ENCODE measurements at places on chromosomes 3 and 15. TPM values are rescaled to one million over a fixed set of nuclear protein-coding genes. Genes with fewer than 3 reads are reported as not detected.

DNA sequence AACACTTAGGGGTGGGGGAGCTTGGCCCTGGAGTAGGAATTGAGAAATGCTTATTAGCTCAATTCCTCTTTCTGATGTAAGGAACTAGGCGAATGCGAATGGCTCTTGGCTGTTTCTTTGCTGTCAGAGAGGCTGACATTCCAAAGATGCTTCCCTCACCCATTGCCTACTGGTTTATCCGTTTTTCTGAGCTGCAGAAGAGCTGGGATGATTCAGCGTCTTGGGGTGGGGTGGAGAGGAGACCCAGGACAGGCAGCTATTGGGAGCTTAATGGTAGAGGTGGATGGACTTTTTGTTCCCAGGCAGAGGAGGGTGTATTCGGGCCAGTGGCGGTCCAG lies 9.8 kb downstream of the PLEKHO2 start:
- DNase-seq = no peak

DNA sequence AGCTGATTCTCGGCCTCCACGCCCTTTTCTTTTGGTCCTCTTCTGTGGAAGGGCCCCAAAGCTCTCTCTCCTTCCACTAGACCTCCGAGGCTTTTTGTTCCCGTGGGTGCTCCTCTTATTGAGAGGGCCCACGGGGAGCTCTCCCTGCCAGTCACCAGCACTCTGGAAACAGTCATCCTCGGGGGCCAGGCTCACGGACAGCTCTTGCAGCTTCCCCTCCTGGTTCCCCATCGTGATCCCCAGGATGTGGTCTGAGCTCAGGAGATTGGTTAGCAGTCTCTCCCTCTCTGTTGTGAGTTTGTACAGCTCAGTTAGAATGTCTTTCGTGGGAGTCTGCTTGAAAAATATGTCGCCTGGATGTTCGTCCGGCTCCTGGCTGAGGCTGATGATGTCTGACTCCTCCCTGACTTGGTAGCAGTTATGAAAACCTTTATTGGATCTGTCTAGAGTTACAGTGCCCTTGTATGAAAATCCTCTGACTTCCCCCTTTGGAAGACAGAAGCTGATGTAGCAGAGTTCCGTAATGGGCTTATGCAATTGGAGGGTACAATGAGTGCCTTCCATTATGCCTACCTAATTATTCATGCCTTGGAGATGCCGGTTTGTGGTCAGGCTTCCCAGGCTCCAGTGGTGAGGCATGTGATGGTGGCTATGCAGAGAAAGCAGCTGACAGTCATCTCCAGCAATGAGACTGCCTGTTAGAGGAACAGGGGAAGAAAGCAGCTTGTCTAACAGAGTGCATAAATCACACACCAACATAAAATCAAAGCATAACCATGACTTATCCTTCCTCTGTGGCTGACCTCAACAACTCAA lies 40.0 kb downstream of the FMN1 start:
- no peak for DNase-seq

- no peak for DNase-seq
These were observed 39.2 kb downstream of the BBX start for GRCh38 chr3:107561980-107562379.

- no peak for DNase-seq
These were observed 60.3 kb upstream of the RPL32 start for GRCh38 chr3:12901623-12902045.

- DNase-seq = no peak
These were observed 16.3 kb upstream of the SMAD6 start for GRCh38 chr15:66685638-66686150.

GRCh38 chr3:190378240-190378891 lies 9.6 kb upstream of the CLDN16 start:
- DNase-seq = no peak

DNA sequence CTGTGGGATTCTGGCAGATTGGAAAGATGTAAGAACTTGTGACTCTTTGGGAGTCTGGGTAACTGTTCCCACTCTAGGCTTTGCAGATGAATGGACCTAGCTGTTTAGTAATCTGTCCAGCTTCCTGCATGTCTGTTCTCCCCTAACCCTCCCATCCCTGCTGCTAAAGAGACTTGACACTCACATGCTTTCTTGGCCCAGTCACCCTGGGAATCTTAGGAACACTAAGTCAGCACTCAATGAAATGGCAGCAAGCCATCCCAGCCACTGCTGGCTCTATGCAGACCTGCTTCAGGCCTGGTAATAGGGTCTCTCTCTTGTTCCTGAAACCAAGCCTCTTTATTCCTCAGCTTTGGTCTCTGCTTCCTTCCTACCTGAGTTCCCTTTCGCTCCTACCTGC lies 63.7 kb upstream of the THSD4 start:
- no peak for DNase-seq

- no peak for DNase-seq
These were observed 76.8 kb downstream of the ADCY5 start for GRCh38 chr3:123371859-123372685.

DNA sequence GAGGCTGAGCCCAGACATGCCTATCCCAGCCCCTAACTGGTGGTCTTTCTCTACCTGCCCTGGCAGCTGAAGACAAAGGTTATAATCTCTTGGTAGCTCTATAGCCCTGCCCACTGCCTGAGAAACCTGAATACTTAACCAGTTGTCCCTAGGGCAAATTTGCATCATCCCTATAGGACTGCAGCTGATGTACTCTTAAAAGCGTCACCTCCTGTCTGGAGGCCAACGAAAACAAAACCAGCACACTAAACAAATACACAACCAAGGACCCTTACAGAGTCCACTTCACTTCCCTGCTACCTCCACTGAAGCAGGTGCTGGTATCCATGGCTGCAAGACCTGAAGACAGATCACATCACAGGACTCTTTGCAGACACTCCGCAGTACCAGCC lies 98.0 kb downstream of the KCNAB1 start:
- no peak for DNase-seq

DNA sequence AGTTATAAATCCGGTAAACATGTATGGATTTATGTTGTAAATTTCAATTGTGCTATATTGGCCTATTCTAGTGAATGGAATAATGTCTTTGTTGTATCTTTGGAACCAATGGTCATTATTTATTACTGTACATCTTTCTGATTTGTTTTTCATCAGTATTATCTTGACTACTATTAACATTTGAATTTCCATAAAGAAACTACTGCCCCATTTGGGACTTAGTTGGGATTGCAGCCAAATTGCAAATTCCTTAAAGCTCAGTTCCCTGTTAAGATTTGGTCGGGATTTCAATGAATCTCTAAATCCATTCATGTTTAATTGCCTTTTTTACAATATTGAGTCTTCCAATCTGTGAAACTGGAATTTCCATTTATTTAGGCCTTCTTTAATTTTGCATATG lies 822.4 kb upstream of the CADM2 start:
- DNase-seq = no peak

XCR1 gene
- total RNA-seq = not detected

FOXB1 gene
- total RNA-seq = 0.57 TPM

TMEM158 gene
- 0.54 TPM for total RNA-seq

GP5 gene
- total RNA-seq = 1.1 TPM

MINAR1 gene
- 0.40 TPM for total RNA-seq
